NCI-H446 treated with DMSO at 0.1 percent for 48 hours (cell line): ENCODE measurements at places on chromosomes 6 and 20.

GRCh38 chr20:4637081-4637797 is 84.5 kb upstream of the PRND start:
- no peak for DNase-seq

DNA sequence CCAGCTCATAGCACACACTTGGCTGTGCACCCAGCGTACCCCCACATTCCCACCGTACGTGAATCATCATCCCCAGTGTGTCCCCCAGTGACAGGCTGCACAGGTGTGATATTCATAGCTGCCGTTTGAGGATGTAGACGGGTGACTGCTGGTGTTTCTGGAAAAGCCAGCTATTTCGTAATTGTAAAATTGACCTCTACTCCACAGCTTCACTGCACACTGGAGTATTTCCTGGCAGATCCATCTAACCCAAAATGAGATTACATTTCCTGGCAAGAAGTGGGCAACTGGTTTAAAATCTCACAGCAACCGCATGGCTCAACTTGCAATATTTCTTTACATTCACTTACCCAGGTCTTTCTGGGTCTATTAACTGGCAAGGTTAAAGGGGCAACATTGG is 30.3 kb downstream of the CD83 start:
- peak; percentile 44 for DNase-seq

DNA sequence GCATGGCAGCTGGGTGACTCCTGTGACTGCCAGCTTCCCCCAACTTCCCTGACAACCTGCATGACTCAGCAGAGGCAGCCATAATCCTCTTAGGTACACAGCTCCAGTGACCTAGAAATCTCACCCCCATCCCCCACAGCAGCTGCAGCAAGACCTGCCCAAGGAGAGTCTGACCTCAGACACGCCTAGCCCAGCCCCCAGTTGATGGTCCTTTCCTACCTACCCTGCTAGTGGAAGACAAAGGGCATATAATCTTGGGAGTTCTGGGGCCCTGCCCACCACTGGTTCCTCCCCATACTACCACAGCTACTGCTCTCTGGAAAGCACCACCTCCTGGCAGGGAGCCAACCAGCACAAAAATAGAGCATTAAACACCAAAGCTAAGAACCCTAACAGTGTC is 90.2 kb downstream of the F13A1 start:
- no peak for DNase-seq

DNA sequence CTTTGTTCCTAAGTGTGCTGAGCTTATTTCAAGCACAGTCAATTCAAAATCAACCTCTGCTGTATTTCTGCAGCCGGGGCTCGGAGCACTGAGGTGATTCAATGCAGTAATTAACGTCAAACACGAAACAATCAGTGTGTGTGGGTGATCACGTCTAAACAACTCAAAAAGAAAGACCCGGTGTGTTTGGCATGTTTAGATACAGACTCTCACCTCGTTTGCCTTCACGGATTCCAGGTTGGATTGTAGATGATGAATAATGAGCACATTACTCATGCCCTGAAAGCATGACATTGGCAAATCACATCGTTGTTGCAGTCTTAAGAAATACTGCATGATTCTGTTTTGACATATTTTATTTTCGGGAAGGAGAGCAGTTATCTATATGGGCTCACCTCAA is 231.0 kb downstream of the QKI start:
- DNase-seq, result no peak

- no peak for DNase-seq
These were observed 17.2 kb downstream of the SCUBE3 start for GRCh38 chr6:35230950-35231349.

DNA sequence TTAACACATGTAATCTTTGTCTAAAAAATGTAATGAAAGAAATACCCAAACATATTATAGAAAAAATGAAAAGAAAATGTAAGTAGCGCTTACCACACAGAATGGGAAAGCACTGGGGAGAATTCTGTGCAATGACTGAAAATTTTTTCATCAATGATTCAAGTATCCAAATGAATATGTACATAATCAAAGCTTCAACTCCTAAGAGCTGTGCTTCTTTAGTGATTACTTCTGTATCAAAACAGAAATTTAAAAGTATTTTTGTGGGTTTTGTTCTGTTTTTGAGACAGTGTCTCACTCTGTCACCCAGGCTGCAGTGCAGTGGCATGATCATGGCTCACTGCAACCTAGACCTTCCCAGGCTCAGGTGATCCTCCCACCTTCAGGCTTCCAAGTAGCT is 13.7 kb downstream of the LMBRD1 start:
- no peak for DNase-seq

- peak; percentile 50 for DNase-seq
These were observed 53.5 kb upstream of the BTN3A2 start for GRCh38 chr6:26311385-26312095.

- DNase-seq, result no peak
These were observed 291.9 kb downstream of the PLCB1 start for GRCh38 chr20:8424010-8424409.

GRCh38 chr6:168145747-168146596 is 67.0 kb upstream of the FRMD1 start:
- no peak for DNase-seq

DNA sequence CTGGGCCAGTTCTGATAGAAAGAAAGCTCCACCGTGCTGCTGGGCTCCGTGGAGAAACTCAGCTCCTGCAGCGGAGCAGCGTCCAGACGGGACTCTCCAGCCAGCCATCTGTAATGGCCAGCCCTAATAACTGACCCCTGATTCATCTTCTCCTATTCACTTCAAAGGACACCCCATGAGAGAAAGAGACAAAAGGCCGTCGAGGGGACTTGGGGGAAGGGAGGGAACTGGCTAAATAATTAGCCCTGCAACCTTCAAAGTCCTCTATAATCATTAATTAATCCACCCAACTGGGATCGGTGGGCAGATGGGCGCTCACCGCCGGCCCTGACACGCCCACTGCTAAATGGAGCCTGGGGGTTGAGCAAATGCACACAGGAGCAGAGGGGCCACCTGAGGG is 512.4 kb downstream of the CD83 start:
- no peak for DNase-seq

DNA sequence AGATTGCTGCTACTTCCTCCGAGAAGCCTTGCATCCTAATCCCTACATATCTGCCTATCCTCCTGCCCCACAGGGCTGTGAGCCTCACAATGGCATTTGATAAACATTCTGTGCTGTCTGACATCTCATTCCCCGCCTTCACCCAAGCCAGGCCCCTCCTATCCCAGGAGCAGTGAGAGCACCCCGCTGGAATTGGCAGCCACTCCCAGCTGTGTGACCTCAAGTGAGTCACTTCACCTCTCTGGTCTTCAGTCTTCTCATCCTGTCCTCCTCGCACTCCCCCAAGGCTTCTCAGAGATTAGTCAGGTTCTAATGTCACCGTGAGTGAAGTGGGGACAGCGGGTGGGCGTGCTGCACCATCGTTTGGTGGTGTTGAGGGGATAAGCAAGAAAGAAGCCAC is 81.7 kb downstream of the CDH22 start:
- no peak for DNase-seq

DNA sequence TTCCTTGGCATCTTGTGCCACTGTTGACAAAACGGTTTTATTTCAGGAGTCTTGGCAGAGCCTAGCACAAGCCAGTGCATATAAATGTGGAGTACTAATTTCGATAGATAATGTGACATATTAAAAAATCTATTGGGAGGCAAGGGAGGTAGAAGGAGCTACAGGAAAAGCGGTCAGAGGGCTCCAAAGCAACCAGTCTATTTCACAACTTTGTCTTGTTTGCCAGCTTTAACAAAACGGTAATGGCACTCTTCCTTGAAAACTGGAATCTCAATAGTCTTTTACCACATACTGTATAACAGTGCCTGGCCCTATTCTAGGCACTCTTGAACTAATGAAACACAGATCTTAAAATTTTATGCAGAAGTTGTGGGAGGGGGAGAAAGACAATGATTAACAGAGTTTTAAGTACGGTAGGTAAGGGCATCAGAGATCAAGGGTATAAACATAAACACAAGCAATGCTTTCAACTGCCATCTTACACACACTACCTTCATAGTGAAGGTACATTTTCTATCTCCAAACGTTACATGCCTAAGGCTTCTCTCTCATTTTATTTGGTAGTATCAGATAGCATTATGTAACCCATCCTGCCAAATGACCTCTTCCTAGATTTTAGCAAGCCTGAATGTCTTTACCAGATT is 33.5 kb upstream of the SYNCRIP start:
- no peak for DNase-seq

DNA sequence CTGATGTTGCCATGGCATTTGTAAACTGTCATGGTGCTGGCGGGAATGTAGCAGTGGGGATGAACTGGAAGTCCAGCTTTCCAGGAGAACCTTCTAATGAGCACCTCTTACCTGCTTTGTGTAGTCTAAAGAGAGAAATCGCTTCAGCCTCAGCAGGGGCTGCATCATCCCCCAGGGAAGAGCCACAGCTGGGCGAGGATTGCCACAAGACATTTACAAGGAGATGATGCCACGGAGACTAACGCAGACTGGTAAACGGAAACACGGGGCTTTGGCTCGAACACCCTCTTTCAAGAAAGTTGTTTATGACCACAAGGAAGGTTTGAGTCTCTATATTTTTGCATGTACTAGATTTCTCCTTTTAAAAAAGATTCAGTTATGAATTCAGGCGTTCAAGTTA is 72.9 kb downstream of the CDH26 start:
- no peak for DNase-seq

DNA sequence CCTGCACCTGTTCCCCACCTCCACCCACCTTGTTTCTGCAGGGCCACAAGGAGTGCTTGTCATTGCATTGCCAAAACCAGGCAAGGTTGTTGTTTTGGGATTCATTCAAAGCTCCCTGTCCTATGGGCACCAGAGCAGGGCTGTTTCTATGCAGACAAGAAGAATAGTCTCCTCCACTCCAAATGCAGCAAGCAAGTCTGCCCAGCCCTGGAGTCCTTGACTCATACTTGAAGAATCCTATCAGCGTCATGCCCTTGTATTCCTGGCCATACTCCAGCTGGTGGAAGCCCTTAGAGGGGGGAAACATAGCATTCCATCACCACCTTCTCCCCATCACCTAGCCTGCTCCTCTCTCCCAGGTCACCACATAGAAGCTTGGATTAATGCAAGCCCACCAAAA is 145.3 kb upstream of the ECI2 start:
- DNase-seq, result no peak

DNA sequence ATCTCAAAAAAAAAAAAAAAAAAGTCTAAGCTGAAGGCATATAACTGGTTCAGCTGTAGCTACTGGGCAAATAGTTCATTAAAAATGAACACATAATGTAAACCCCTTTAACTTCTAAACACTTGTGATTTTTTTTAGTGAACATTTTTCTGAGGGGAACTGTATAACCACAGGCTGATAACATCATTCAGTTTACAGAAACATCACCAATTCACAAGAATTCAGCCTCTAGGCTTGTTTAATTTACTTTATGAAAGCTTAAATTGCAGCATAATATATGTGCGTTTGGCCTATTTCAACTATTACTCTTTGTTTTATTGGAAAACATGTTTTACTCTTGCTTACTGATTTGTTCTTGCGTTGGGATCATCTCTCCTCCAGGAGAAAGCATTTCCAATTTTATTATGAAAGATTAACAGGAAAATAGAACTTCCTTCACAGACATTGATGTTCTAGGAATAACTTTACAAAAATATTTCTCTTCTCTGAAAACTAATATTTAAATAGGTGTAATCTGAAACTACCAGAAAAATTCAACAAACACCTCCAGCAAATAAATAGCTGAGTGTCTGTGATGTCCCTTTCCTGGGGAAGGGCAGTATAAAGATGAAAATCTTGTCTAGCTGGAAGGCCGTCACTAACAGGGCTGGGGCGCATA is 284.5 kb downstream of the UST start:
- DNase-seq, result no peak

GRCh38 chr6:88494401-88495140 is 328.4 kb upstream of the CNR1 start:
- no peak for DNase-seq

DNA sequence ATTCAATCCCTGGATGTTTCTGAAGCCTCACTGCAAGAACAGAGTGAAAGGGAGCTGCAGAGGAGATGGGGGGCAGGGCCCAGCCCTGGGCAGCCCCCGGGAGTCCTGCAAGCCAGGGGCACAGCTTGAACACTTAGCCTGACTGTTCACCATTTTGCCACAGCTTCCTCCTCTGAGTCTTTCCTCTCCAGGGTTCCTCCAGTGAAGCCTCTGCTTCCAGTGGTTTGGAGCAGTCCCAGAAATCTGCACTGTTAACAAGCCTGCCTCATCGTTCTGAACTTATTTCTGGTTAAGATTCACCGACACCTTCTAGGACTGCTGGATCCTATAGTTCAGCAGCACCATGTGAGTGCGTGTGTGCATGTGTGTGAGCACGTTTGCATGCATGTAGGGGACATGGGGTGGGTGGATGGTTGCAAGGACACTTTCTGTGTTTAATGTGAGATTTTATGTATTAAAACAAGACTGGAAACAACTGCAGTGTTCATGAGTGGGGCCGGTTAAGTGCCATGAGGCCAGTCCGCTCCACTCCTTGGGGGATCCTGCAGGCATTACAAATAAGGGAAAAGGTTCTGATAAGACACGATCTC is 24.6 kb downstream of the CEBPB start:
- DNase-seq, result no peak

DNA sequence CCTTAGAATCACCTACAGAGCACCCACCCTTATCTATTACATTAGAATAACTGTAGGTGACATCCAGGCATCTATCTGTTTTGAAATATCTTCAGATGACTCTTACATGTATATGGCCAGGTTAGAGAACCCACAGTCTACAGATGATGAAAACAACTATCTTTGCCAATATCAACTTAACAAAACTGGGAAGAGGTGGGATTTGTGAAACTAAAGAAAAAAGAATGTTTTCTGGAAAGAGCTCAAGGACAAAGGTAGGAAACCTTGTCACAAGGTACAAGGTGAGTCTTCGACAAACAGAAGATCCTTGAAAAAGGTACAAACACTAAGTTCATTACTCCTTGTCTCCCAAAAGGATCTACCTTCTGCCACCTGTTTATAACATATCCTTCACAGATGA is 47.0 kb upstream of the DST start:
- no peak for DNase-seq

GRCh38 chr6:139490482-139490881 is 116.0 kb upstream of the CITED2 start:
- DNase-seq, result no peak

- DNase-seq, result no peak
These were observed 72.4 kb downstream of the SLC22A23 start for GRCh38 chr6:3384241-3385143.

- no peak for DNase-seq
These were observed 25.0 kb downstream of the LRRN4 start for GRCh38 chr20:6028818-6029217.

- peak; percentile 40 for DNase-seq
These were observed 75.8 kb downstream of the PREP start for GRCh38 chr6:105326833-105327770.

- DNase-seq, result no peak
These were observed 114.1 kb downstream of the IYD start for GRCh38 chr6:150482883-150483409.
